COR-L47 (cell line): ENCODE measurements at places on chromosomes 1 and 21.

DNA sequence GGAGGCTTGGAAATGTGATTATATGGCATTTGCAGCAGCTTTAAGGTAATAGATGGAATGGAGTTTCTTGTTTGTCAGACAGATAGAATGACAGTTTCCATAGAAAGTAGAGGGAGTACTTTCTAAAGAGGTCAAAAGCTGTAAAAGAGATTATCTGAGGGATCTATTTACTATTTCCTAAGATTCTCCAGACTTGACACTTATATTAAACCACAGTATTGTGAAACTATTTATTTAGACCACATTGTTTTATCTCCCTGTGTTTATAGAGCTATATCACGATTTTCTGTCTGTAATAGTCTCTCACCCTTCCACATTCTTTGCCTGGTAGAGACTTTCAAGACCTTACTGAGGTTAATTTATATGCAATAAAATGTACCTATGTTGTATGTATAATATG is 66.7 kb downstream of the MAN1A2 start:
- no peak for DNase-seq

GRCh38 chr1:158999316-159000069 is 10.2 kb upstream of the IFI16 start:
- DNase-seq: no peak

DNA sequence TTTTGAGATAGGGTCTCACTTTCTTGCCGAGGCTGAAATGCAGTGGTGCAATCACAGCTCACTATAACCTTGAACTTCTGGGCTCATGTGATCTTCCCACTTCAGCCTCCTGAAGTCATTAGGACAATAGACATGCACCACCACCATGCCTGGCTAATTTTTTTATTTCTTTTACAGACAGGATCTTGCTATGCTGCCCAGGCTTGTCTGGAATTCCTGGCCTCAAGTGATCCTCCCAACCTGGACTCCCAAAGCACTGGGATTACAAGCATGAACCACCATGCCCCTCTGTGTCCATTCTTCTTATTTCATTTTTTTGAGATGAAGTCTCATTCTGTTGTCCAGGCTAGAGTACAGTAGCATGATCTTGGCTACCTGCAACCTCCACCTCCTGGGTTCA is 12.0 kb upstream of the KLHL20 start:
- no peak for DNase-seq

- peak; percentile 63 for DNase-seq
Measured at GRCh38 chr1:23809751-23810171, 9.2 kb upstream of the GALE start.

DNA sequence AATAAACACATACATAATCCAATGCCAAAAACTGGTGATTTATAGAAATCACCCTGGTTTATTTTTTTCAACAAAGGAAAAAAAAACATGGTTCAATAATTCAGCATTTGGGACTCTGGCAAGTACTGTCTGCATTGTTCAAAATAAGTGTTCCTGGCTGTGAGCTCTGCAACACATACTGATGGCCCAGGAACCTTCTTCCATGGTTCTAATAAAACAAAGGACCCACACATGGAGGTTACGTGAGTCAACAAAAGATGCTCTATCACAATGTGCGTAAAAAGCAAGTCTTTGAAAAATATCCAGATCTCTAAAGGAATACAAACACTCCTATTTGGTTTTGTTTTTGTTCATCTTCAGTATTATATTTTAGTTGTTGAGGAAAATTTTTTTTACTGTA is 37.9 kb upstream of the C1orf198 start:
- no peak for DNase-seq

- no peak for DNase-seq
Measured at GRCh38 chr1:167060141-167061072, 29.8 kb downstream of the GPA33 start.

- DNase-seq: peak; percentile 52
Measured at GRCh38 chr1:34929497-34929852, at the start of gene DLGAP3. DLGAP3 (minus strand) TSS chr1:34929650; CDS start chr1:34905383, 24,267 bp downstream.

DNA sequence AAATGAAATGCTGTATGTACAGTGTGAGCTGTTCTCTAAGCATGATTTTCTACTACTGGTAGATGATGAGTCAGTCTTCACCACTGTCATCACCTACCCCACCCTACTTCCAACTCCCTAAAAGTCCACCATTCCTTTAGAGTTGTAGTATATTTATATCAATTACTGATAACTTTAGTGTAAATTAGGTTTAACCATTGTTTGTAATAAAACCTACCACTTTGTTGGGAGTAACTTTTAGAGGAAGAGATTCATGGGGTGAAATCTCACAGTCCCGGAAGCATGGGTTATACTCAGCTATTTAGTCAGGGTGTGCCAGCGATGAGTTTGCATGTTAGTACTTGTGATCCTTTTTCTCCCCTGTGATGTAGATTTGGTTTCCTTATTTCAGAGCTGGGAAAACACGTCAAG is 17.1 kb downstream of the MORC3 start:
- DNase-seq: no peak

DNA sequence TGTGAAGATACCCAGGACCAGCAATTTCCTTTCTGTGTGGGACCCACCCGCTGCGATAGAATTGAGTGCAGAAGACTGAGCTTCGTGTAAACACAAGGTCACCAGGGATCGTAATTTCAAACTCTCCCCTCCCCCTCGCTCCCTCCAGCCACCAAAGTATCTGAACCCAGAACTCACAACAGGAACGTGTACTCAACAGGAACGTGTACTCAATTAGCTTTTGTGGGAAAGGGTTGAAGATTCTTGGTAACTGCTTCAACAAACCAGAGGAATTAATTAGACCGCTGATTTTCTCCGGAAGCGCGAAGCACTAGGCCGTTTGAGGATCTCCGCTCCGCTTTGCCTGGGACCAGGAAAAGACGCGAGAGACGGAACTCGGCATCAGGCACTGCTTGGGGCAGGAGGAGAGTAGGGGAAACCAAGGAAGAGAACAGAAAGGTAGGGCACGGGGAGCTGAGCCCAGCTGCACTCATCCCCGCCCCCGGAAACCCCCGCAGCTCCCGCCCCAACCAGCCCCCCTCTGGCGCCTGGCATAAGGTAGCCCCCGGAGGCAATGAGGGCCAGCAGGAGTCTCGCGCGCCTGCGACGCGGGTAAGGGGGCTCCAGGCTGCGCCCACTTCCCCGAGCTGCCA is 453 bp downstream of the DRAM2 start:
- DNase-seq: peak; percentile 74

DNA sequence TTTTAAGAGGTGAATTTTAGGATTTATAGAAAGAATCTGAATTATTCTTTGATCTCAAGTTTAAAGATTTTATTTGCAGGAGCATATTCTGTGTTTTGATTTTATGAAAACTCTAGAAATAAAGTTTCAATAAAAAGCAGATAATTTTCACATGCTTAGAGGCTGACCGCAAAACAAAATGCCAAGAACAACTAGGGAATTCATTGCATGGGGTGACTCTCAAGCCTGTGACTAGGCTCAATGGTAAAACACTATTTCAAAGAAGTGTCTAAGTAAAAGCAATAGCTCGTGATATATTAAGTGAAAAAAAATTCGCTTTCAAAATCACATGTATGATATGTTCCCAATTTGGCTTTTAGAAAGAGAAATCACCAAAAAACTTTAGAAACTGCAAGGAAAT is 49.6 kb downstream of the RPL5 start:
- DNase-seq: no peak

GRCh38 chr1:15788624-15789301 is 18.7 kb downstream of the UQCRHL start:
- no peak for DNase-seq

DNA sequence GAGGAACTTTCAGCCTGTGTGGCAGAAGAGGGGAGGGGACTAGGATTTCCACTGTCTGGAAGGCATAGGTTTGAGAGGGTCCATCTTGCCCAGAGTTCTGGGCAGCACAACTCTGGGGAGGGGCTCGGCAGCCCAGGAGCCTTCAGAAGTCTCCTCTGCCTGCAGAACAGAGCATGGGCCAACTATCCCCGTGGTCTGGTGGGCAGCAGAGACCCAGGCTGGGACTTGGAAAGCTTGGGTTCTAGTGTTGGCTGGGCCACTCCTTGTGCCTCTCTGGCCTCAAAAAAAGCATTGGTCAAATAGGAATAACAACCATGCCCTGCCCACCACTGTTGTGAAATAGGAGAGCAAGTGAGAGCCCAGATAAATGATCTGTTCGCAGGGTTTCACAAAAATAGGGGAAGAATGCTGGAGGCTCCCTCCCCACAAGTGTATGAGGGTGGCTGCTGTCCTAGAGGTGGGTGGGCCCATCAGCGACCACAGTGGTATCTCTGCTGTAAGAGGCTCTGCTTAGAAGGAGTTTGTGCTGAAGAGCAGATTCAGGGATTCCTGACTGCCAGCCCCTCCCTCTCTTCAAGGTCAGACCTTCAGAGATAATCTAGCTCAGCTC is 8.9 kb downstream of the EPHA10 start:
- no peak for DNase-seq

GRCh38 chr1:208866386-208866955 is 622.3 kb upstream of the PLXNA2 start:
- no peak for DNase-seq

GRCh38 chr1:117346206-117346928 is 20.9 kb upstream of the MAN1A2 start:
- DNase-seq: peak; percentile 58

- no peak for DNase-seq
Measured at GRCh38 chr1:56257726-56258125, 321.6 kb downstream of the PLPP3 start.

DNA sequence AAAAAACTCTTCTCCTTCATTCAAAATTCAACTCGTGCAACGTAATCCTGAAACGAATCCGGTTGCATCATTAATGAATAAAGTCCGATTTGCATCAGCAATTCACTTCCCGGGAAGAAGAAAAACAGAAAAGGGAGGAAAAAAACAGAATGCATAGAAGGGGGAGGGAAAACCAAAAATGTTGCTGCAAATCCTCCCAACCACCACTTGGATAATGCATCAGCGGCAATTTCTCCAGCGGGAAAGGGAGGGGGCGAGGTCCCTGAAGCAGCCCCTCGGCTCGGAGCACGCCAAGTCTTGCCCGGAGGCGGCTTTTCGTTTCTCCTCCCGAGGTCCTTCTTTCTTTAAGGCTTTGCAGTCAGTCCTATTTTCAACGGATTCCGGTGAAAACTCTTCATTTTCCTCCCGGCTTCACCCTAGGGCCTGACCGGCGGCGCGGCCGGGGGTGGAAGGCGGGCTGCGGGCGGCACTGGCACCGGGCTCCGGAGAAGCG is 723 bp downstream of the CDC42BPA start:
- DNase-seq: peak; percentile 58

GRCh38 chr1:145777357-145778145 is 46.3 kb downstream of the RNF115 start:
- no peak for DNase-seq

GRCh38 chr1:90534116-90534515 is 183.0 kb downstream of the BARHL2 start:
- no peak for DNase-seq

DNA sequence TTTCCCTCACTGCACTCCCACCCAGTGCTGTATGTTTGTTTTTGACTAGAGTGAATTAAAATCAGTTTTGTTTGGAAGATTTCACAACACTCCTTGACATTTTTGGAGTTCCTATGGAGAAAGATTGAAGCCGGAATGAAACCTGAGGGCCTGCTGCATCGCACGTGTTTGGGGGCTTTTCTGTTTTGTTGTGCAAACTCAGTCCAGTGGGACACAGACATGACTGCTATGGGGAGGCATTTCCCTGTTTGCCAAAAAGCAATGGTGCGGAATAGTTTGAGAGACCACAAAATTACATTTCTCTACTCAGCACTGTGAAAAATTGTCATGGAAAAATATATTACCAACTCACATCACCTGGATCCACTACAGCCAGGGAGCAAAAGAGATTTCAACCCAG is 43.8 kb upstream of the KCNE2 start:
- no peak for DNase-seq

DNA sequence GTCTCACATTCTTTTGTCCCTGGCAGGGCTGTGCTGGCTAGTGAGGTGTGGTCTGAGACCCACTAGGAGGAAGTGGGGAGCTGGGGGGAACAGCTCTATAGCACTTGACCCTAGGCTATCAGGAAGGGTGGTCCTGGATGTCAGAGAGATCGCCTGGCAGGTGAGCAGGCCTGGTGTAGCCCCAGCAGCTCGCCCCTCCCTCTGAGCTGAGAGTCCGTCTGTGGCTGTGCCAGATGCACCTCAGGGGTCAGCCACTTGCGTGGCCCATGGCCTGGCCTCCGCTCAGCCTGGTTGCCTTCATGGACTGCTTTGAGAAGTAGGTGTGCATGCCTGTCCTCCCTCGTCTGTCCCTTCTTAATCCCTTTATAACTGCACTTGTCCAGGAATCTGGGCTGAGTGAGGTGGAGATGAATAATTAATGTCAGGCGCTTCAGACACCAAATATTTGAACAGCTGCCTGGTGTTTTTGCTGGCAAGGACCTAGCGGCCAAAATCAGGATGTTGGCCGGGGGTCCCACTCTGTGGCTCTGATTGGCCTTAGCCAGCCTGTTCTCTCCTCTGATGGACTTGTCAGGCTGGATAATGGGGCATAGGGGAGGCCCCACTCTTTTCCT is 30.5 kb downstream of the TMEM53 start:
- peak; percentile 36 for DNase-seq

DNA sequence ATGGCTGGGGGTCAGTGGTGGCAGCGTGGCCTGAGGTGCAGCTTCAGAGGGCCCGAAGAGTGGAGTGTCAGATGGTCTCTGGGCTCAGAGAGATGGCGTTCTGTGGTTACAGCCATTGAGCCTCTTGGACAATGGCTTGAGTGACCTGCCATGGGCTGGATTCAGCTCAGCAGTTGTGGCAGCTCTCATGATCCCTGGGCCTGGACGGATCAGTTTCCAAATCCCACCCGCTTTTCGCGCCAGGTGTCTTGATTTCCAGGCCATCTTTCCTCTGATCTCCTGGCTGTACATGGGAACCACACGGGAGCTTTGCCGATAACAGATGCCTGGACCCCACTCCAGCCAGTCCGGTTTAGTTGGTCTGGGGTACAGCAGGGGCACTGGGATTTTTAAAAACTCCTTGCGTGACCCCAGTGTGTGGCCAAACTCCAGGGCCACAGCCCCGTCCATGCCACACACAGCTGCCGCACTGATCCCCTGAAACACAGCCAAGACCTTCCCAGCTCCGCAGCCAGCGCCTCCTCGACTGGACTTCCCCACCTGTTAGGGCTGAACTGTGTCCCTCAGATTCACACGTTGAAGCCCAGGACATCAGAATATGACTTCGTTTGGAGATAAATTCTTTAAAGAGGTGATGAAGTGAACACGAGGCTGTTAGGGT is 67.9 kb downstream of the ATP5PO start:
- DNase-seq: no peak
